ENCODE measurements at places on chromosomes 2 and 18.

DNA sequence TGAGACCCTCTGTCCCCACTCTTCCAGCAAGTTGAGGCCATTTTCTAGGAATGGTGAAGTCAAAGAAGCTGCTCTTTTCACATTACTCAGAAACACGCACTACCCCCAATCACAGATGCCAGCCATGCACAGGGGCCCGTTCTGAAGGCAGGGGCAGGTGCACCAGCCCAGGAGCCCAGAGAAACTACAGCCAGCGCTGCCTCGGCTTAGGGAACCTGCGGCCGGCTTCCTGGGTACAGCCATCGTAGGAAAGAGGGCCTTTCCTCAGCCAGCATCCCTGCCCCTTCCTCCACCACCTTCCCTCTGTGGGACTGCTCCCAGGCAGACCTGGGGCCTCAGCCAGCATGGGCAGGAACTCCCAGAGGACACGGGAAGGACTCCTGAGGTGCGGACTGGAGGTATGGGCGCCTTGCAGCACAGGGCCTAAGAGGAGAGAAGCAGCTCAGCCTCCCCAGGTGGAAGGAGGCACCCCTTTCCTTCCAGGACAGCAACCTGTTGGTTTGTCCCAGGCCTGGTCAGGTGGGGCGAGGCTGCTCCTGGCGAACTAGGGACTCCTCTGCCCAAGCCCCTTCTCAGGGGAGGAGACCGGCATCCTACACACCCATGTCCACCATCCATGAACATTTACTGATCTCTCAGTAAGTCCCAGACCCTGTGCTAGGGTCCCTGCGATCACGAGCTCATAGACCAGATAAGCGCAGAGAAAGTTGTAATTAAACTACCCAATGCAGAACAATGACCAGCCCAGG lies 99.0 kb upstream of the ID2 start:
- no peak for DNase-seq

GRCh38 chr2:153912798-153913396 lies 41.2 kb downstream of the GALNT13 start:
- no peak for DNase-seq

GRCh38 chr2:176147210-176147799 lies 4.0 kb upstream of the HOXD4 start:
- no peak for DNase-seq

DNA sequence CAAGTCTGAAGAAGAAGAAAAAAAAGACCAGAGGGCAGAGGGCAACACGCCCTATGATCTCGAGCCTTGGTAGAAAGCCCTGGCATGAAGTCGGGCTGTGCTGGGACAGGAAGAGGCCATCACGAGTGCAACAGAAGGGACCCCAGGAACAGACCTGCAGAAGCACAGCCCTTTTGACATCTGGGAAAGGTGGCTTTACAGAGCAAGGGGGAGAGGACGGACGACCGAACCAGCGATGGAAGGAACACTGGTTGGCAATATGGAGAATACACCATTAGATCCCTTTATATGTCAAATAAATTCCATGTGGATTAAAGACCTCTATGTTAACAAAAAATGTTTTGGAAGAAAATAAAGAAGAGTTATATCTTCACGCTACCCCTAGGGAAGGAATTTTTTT lies 10.7 kb downstream of the KIF1A start:
- no peak for DNase-seq

GRCh38 chr2:120226316-120226715 lies 3.1 kb upstream of the TMEM185B start:
- no peak for DNase-seq

- DNase-seq = no peak
Measured at GRCh38 chr2:38682008-38682575, 16.2 kb downstream of the GALM start.

GRCh38 chr2:64786343-64787018 lies 132.8 kb upstream of the SERTAD2 start:
- DNase-seq = no peak

DNA sequence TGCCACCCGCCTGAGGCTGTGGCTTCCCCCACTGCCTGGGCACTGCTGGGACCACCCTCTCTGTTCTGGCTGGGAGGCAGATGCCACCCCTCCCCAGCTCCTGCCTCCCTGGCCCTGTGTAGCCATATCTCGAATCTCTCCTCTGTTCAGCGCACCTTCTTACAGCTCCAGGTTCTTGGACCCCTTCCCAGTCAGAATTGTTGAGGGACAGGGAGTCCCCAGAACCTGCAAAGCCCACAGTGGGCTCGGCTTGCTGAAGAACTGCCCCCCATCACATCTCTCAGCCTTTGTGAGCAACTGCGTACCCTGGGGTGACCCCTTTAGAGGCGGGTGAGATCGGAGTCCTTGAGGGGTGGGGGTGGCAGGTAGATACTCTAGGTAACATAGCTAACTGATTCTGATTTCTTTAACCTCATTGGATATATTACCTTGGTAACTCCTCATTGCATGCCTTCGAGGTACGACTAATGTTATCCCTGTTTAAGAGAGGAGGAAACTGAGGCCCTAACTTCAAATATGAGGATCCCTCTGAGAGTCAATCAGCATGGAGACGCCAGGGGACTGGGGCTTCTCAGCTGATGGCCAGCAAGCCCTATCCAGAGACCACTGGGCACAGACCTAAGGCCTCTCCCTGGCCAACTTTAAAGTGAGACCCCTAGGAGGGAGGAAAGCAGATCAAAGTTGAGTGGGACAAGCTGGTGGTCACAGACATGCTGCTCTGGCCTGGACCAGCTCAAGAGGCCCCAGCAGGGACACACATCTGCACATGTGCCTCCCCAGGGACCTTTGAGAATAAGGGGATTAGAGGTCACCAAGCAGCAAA lies 101.3 kb downstream of the CAPN13 start:
- no peak for DNase-seq

DNA sequence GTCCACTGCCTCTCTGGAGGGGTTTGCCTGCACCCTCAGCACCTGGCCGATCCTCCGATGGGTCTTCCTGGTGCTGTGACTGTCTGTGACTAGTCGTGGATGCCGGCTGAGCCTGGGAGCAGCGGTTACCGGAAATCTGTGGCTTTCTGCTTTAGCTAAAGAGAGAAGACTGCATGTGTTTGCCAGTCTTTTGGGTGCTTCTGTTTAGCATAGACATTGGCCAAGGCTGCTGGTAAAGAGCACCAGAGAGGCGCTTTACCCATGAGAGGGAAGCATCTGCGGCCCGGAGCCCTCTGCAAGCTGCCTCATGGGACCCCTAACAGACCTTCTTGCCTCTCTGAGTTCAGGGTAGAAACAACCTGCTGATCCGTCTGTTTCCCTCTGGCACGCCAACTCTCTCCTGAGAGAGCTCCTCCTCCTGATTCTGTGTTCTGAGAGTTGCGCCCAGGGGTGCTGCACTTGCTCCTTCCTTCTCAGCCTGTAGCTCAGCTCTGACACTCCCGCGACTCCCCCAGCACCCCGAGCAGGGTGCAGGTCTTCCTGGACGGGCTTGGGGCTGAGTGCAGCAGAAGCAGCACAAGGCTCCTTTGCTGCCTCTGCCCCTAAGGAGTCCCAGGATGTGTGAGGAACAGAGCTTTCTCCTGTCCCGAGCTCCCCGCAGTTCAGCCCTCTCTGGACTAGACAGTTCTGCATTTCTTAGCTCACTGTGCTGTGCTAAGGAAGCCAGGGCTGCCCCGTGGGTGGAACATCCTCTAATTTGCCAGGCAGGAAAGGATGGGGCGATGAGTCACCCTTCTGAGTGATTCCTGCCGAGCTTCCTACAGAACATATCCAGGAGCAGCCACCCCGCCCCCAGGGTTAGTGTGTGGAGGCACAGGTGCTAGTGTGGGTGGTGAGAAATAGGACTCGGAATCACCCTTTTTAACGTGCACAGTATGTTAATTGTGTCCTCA lies 203.2 kb downstream of the SH3RF3 start:
- DNase-seq = peak; percentile 40

GRCh38 chr2:72515696-72516095 lies 310.1 kb downstream of the EXOC6B start:
- peak; percentile 48 for DNase-seq

DNA sequence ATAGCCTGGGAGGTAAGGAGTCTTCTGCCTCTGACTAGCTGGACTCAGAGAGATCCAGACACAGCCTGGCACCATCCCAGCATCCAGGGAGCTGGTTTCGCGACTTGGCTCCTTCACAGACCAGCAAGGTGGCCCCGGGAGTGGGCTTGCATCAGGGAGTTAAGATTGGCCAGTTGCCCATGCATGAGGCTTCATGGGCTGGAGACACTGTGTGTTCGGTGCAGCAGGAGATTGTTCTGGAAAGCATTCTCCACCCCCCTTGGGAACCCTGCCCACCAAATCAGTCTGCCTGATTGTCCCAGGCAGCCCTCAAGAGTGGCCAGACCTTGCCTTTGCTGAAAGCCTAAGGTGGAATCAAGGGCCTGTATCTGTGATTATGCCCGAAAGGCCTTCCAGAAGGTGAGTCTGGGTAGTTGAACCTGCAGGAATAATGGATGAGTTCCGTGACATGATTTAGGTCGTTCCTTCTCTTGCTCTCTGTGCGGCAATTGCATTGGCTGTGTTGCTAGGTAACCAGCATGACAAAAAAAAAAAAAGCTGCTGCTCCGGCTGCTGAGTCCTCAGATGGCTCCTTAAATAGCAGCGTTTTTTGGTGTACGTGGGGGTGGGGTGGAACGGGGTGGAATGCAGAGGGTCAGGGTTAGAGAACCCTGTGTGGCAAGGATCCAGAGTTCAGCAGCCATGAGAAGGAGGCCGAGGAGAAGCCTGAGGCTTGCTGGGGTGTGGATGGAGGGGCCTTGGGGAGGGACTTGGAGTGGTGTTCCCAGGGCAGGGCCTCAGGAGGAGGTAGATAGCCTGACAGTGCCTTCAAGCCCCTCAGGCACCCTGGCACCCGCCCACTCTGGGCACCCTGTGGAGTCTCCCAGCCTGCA lies 93.0 kb upstream of the MCFD2 start:
- DNase-seq = no peak

- no peak for DNase-seq
Measured at GRCh38 chr2:219467736-219468075, 31.0 kb upstream of the GMPPA start.

GRCh38 chr2:12251121-12251520 lies 465.6 kb upstream of the TRIB2 start:
- DNase-seq = no peak

DNA sequence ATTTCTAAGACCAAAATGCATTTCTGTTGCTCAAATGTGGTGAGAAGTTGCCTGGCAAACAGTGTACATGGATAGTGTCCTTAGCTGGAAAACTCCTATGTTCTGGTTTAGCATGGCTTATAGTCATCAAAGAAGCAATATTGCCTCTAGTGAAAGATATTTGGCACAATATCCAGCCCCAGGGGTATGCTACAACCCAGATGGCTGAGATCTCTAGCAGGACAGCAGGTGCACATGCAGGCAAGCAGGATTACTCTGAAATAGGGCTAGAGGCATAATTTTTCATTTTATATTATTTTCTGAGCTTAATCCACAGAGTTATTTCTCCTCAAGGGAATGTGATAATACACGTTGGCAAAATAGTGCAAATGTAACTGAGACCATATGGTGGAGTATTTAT lies 34.0 kb downstream of the CCDC195 start:
- no peak for DNase-seq

DNA sequence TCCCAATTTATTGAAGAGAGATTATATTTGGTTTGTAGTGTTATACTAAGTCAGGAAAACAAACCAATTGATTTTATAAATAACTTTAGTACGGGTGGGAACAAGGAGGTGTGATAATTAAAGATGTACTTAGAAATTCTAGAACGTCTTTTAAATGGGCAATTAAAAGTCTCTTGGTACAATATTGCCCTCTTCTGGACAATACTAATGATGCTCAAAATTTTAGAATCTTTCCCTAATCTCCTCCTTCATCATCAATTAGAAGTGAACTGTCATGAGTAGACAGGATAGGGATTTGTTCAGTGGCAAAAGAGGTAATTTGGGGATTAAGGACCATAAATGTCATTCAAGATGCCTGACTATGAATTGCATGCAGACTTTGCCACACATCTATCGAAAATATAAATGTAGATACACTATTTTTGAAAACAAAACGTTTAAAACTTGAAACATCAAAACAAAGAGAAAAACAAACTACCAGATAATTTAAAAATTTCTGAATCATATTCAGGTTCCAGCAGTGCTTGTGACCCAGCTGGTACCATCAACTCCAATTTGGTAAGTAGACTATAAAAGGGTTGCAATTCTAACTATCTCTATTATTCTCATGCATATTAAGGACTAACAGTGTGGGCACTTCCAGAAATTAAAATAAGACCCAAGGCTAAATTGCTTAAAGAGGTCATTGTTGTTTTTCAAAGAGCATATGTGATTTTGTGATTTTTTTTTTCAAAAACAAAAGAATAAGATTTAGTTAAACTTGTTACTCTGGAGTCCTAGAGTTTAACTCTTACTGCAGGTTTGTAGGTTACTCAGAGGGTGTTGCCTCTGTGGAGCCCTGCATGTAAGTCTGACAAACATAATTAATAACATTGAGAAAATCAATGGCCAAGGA lies 123.5 kb downstream of the LAMA3 start:
- DNase-seq = peak; percentile 58

DNA sequence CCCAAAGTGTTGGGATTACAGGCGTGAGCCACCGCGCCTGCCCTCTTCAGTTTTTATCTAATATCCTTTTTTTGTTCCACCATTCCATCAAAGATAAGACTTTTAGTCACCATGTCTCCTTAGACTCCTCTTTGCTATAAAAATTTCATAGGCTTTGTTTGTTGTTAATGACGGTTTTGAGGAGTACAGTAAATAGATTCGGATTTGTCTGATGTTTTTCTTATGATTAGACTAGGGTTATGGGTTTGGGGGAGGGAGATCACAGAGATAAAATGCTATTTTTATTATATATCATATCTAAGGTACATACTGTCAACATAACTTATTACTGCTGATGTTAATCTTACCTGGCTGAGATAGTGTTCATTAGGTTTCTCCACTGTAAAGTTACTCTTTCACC lies 6.2 kb downstream of the IL36B start:
- no peak for DNase-seq

DNA sequence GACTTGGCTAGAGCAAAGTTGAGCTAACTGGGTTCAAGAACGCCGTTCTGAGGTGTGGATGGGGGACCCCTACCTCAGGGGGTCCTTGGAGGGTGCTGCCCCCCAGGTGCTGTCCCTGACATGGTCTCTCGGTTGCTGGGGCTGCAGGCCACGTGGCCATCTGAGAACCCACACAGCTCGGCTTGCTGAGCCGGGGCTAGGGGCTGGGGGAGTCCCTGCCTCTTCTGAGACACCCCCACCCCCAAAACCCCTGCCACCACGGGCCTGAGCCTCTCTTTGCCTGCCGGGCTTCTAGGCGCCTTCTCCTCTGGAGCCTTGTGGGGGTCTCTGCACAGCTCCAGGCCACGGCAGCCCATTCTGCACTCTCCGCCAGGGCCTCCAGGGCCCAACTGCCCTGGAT lies 52.0 kb upstream of the LAMA1 start:
- DNase-seq = no peak

- no peak for DNase-seq
Measured at GRCh38 chr2:10329880-10330699, 27.4 kb downstream of the HPCAL1 start.

GRCh38 chr2:60313470-60314172 lies 239.8 kb downstream of the BCL11A start:
- no peak for DNase-seq

DNA sequence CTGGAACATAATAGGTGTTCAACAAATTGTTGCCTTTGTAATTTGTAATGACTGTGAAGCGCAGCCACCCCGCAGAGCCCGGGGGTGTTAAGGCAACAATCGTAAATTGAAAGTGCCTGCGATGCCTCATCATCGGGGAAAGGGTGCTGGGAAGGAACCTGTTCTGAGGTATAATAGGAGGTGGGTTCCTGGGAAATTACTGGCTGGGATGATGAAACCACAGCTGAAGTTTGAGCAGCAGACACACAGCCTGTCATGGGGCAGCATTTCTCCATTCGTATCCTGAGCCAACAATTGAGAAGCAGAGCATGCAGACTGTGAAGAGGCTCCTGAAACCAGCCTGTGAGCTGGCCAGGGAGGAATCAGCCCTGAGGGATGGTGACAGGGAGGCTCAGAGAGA lies 404.0 kb upstream of the MYT1L start:
- no peak for DNase-seq
